ENCODE measurements at places on chromosomes 2 and 18.

DNA sequence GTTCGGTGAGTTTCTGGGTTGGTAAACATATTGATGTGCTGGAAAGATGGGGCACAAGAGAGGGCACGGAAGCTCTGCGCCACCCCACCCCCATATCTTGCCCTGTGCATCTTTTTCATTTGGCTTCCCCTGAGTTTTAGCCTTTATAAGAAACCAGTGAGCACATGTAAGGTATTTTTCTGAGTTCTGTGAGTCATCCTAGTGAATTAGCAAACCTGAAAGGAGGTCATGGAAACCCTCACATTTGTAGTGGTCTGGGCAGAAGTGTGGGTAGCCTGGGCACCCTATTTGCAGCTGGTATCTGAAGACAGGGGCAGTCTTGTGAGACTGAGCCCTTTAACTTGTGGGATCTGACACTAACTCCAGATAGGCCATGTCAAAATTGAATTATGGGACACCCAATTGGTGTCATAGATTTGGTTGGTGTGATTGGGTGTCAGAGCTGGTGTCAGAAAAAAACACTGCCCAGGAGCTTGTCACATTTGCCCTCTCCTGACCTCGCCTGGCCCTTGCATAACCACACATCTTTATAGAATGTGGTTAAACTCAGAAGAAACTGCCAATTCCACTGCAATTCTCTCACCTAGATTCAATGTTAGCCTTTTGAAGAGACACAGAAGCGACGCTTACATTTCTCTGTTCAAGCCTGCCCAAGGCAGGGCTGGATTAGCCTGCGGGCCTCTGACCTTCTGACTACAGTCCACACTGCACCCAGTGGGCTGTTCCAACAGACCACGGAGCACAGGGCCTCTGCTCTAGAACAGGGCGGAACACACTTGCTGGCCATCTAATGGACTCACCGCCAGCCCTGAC lies 12.0 kb upstream of the GALM start:
- no peak for DNase-seq

GRCh38 chr2:120316528-120317179 lies 29.3 kb upstream of the INHBB start:
- DNase-seq: no peak

GRCh38 chr2:603427-603826 lies 73.8 kb downstream of the TMEM18 start:
- DNase-seq: no peak

DNA sequence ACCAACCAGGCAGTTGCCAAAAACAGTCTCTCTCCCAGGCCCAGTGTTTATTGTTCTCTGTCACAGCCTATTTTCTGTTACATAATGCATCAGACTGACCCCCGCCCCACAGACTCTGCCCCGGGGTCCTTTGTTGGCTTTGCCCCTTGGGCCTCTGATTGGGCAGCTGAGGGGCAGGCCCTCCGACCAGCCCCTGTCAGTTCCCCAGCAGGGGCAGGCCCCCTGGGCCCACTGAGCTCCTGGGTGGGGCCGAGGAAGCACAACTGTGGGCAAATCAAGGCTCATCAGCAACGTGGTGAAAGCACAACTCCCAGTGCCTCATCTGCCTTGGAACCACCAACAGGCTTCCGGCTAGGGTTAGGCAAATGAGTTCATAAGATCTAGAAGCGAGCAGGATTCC lies 160.1 kb upstream of the MYCN start:
- no peak for DNase-seq

DNA sequence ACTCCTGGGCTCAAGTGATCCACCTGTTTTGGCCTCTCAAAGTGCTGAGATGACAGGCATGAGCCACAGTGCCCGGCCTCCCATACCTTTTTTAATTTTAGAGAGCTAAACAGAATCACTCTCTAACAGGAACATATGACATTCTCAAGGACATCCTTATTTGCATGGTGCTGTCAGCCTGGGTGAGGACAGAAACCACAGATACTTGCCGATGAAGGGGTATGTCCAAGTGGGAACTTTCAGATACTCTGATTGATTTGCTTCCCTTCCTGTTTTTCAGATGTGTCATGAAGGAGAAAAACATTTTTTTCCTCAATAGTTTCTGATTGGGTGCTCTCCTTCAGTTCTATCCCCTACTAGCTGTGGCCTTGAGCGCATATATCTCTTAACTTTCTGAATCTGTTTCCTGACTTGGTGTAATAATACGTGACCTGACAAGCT lies 49.6 kb downstream of the MYO3B start:
- no peak for DNase-seq

DNA sequence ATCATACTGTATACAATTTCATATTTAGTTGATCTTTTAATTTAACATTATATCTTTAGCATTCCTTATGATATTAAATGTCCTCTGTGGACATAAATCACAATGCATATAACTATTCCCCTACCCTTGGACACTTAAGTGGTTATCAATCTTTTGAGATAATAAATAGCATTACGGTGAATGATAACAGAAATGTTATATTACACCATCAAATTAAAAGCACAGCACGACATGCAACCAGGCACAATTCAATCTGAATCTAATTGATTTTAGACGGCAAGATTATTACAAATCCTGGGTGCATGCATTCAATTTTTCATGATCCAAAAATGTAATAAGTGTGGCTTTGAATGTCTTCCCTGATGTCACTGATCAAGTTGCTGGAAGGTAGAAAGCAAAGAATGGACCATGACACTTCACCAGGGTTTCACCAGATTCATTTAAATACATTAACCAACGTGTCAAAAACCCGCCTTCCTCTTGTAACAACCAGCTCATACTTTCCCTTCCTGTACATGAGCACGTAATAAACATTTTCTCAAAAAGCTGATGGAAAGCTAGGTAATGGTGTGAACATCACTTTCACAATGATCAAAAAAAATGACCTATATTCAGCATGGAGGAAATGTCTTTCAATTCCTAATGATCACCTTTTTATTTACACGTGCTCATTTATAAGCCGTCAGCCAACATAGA lies 513.7 kb upstream of the ID2 start:
- no peak for DNase-seq

- DNase-seq: no peak
Measured at GRCh38 chr2:217023611-217024010, 163.7 kb upstream of the TNP1 start.

DNA sequence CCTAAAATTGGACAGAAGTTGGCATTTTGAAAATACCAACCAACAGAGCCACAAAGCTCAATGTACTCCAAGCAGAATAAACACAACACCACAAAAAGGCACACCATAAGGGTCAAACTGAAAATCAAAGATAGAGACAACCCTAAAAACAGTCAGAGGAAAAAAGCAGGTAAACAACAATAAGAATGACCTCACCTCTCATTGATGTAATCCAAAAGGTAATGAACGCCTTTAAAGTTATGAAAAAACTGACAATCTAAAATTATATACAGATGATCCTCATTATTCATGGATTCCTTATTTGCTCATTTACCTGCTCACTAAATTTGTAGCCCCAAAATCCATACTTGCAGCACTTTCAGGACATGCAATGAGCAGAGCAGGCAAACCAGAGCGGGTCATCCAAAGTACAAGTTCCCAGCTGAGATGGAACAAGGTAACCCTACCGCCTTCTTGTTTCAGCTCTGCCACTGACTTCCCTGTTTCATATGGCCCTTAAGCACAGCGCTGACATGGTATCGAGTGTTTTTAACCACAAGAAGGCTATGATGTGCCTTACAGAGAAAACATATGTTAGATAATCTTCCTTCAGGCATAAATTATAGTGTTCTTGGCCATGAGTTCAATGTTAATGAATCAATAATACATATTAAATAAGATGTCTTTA lies 17.0 kb downstream of the RTN4 start:
- no peak for DNase-seq

GRCh38 chr2:228653884-228654283 lies 472.4 kb upstream of the SPHKAP start:
- DNase-seq: no peak

DNA sequence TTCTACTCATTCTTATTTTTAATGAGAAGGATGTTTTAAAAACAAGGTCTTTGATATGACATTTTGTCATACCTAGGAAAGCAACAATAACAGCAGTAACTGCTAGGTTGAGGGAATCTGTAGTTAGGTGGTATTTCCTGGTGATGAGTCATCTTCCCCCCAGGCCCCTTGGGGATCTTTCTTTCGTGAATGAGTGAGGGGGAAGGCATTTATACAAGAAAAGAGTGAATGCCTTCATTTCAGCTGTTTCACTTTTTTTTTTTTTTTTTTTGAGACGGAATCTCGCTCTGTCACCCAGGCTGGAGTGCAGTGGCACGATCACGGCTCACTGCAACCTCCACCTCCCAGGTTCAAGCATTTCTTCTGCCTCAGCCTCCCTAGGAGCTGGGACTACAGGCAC lies 108.6 kb downstream of the MAP4K4 start:
- DNase-seq: no peak
